ENCODE measurements at places on chromosomes 2 and 18.

DNA sequence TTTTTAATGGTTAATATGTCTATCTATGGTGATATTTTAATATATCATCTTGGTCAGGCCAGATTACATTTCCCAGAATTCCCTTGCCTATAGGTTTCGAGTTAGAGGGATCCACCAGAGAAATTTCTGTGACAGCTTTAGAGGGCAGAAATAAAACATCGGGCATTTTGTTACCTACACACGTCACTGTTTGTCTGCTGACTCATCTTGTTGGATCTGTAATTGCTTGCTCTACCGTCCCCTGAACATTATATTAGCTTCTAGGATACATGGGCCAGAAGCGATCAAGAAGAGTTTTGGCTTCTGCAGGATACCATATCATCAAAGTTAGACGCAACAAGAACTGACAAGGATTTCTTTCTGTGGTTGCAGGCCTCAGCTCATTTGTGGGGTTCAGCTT lies 795.8 kb upstream of the GCFC2 start:
- DNase-seq, result no peak

- no peak for DNase-seq
Measured at GRCh38 chr2:22634167-22634566, 750.8 kb upstream of the KLHL29 start.

- no peak for DNase-seq
Measured at GRCh38 chr2:20621366-20622295, 29.3 kb downstream of the HS1BP3 start.

DNA sequence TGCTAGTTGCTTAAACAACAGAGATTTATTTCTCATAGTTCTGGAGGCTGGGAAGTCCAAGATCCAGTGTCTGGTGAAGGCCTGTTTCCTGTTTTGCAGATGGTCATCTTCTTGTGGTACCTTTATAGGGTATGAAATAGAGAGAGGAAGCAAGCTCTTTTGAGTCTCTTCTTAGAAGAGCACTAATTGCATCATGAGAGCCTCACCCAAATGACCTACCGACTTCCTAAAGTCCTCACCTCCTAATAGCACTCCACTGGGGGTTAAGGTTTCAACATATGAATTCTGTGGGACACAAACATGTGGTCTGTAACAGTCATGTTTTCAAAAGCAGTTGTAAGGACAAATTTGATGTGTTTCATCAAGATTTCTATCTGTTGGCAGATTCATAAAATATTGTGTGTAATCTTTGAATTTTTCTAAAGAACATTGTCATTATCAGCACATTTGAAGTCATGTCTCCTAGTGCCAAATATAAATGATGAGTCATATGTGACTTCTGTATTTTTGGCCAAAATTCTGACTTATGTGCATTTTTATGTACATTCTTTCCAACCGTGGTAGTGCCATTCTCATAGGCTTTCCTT lies 45.3 kb downstream of the CD28 start:
- DNase-seq, result no peak

GRCh38 chr18:45464619-45465018 lies 150.7 kb upstream of the SLC14A2 start:
- no peak for DNase-seq

DNA sequence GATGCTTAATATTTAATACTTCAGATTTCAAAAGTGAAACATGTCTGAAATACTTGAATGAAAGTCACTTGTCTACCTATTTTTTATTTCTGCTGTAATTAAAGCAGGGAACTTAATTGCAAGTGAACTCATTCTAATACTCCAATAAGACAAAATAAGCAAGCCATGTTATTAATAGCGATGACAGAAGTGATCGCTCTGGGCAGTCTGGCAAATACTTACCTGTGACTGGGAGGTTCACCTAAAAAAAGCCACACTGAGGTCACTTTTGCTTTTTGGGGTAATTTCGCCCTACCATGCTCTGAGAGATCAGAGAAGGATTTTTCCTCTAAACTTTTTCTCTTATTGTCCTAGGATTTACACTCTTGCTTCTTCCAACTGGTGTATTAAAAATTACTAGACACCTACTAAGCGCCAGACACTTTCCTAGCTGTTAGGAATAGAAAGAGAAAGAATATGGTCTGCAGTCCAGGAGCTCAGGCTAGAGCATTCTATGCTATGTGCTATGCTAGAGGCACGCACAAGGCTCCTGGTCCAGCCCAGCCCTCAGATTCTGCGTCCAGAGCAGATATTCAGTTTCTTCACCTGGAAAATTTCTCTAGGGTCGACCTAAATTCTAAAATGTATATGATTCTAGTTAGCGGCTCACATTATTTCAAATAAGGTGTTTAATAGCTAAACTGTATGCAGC lies 26.5 kb upstream of the PPP1CB start:
- no peak for DNase-seq

- no peak for DNase-seq
Measured at GRCh38 chr2:69774984-69775982, 33.3 kb downstream of the ANXA4 start.

- DNase-seq, result no peak
Measured at GRCh38 chr18:57437766-57438671, 2.8 kb downstream of the ONECUT2 start.

DNA sequence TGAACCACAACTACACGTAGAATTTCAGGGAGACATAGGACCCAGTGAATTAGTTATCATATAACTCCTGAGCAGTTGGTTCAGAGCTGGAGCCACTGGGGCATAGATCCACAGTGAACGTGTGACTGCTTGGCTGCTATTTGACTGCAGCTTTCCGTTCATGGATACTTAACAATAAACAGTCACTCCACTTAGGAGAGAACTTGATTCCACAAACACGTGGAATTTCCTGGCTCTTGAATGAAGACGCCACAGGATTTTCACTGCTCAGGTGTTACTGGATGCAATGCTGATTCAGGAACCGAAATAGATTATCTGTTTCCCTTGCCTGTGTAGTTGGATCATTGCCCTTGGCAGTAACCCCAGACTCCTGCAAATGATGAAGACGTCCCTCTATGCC lies 679.1 kb upstream of the ZEB2 start:
- no peak for DNase-seq

DNA sequence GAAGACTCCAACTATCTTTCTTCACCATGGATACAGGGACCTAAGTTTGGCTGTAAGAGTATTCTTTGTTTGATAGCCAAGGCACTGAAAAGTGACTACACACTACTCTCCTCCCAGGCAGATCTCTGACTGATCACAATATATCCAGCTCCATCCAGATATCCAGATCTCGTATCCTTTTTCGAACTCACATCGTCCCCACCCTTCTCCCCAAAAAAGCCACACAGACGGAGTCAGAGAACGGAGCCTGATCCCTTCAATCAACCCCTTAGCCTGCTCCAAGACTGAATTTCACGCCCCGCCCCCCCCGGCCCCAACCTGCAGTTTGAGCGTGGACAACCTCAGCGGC lies 533 bp downstream of the DHX57 start:
- DNase-seq, result no peak

GRCh38 chr2:136069773-136070172 lies 48.2 kb downstream of the CXCR4 start:
- no peak for DNase-seq

GRCh38 chr18:48761582-48761981 lies 189.2 kb downstream of the SMAD7 start:
- no peak for DNase-seq

DNA sequence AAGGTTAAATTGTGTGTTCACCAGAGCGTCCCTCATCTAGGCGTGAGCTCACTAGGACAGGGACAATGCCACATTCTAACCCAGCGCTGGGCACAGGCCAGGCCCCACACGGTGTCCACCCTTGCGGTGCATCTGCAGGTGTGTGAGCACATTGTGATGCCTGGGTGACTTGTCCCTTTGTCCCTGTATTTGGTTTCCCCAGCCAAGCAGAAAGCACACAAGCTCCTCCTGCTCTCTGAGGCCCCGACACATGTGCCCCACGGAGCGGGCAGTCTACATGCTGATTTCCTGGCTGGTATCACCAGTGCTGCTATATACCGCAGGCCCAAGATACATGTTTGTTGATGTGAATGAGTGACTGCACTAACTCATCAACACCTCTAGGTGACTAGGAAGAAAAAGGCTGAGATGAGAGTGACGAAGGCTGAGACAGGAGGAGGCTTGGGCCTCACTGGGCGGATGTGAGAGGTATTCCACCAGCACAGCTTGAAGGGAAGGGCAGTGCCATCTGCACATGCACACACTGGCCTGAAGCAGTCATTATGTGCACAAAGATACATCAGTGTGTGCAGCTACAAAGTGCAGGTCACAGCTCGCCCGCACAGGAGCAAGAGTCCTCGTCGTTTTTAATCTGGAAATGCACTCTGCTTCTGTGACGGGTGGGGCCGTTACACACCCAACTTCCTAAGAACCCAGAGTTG lies 205.9 kb downstream of the EIPR1 start:
- no peak for DNase-seq

DNA sequence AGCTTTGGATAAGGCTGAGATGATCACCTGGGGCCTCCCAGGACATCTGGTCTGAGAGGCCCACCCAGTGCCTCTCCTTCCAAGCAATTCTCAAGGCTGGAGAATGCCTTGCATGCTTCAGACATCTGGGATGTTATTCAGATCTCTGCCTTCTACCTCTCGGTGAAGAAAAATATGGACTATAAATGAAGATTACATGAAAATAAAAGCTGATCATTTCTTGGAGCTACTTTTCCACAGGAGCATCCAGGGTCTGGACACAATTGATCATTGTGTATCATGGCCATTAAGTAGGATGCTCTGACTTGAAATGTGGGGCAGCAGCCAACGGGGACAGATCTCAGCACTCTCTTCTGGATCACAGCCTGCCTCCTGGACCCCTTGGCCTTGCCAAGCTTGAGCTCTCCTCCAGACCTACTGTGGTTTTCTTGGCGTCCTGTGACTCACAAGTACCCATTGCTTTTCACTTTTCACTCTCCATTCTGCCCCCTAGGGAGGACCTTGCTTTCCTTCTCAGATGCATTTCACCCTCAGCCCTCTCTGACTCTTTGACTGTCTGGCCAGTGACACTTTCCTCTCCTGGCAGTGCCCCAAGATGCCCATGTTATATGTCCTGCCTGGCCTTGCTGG lies 203.1 kb downstream of the INSIG2 start:
- DNase-seq, result no peak

DNA sequence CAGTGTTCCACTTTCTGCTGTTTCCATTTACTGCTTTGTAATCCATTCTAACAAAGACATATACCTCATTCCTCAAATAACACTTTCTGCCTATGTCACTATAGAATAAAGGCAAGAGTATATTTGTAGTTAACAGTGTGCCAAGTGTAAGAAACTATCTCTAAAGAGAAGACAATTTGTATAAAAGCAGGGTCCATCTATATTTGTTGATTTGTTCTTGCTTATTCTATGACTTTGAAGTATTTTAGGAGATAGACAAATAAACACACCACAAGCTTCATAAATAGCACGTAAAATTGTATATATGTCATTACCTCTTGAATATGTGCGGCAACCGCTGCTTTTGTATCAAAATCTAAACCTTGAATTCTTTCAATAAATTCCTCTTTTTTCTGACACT lies 56.0 kb downstream of the CCDC88A start:
- DNase-seq, result no peak

DNA sequence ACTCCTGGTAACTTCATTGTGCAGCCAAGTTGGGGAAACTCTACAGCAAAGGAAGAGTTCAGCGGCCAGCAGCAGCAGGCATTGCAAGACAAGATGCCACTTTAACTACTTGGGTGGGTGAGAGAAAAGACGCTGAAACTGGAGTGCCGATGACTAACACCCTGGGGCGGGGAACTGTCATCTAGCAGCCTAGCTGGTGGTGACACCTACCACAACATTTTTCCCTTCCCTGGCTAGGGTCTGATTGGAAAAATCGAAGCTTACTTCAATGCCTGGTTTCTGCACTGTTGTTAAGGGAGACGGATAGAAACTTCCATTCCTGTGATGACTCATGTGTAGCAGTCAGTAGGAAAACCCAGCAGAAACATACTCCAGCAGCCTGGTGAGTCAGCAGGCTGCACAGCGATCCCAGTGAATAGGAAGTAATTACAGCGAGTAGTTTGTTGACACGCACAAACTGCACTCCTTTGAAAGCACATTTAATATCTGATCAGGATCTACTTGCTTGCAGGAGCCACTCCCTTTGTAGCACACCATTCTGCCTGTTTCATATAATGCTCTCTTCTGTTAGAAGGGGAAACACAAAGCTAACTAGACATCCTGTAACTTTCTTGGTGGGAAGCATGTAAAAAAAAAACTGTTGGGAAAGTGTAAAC lies 62.1 kb upstream of the MAPRE2 start:
- peak; percentile 1 for DNase-seq

GRCh38 chr18:8260827-8261226 lies 348.4 kb upstream of the RAB12 start:
- DNase-seq, result no peak

DNA sequence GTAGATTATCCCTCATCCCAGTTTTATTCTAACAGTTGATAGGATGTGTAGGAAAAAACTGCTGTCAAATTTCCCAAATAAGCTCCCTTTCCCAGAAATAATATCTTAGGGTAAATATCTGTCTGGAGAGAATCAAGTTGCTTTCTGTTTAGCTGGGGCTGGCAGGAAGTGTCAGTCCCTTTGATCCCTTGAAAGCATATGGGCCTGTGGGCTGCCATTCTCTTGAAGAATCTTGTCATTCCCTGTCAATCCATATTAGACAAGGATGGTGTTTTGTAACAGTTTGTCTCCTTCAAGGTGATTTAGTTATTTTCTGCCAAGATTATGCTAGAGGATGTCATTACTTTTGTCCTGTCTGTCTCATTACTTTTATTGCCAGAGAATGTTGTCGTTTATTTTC lies 37.1 kb upstream of the UBE2E3 start:
- DNase-seq, result no peak

- DNase-seq, result no peak
Measured at GRCh38 chr2:158214431-158214830, 112.8 kb downstream of the UPP2 start.

DNA sequence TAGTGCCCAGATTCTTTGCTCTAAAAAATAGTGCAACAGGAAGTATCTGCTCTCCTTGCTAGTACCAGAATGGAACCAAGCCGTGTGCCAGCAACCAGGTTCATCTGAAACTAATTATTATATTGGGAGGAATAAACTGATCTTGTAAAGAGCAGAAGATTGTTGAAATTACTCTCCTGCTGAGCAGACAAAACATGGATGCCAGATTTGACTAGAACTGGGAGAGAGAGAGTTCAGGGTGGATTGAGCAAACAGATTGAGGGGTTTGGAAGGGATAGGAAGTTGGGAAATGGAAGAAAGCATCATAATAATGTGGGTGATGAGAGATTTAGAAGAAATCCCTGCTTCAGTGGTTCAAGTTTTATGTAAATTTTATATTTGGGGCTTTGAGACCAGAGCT lies 160.1 kb upstream of the RASGRP3 start:
- DNase-seq, result no peak

- no peak for DNase-seq
Measured at GRCh38 chr18:75143851-75144250, 65.1 kb downstream of the PTGR3 start.
